ENCODE measurements at places on chromosomes 3 and 15. TPM values are rescaled to one million over a fixed set of nuclear protein-coding genes. Genes with fewer than 3 reads are reported as not detected.

DNA sequence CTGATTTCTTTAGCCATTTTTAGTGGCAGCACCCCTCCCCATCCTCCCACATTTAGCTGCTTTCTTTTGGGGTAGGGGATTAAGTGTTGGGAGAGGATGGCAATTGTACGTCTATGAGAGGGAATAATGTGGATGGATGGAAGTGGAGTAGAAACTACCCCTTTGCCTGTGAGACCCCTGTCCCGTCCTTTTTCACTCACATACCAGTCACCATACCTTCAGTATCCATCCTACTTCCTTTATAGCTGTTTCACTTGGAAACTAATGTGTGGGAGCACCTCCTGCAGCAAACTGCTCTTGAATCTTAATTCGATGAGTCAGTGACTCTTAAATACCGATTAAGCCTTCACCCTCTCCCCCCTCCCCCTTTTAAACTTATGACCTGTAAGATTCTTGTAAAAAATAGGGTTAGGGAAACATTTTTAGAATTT is 730 bp downstream of the SPRED1 start:
- no peak for DNase-seq

DNA sequence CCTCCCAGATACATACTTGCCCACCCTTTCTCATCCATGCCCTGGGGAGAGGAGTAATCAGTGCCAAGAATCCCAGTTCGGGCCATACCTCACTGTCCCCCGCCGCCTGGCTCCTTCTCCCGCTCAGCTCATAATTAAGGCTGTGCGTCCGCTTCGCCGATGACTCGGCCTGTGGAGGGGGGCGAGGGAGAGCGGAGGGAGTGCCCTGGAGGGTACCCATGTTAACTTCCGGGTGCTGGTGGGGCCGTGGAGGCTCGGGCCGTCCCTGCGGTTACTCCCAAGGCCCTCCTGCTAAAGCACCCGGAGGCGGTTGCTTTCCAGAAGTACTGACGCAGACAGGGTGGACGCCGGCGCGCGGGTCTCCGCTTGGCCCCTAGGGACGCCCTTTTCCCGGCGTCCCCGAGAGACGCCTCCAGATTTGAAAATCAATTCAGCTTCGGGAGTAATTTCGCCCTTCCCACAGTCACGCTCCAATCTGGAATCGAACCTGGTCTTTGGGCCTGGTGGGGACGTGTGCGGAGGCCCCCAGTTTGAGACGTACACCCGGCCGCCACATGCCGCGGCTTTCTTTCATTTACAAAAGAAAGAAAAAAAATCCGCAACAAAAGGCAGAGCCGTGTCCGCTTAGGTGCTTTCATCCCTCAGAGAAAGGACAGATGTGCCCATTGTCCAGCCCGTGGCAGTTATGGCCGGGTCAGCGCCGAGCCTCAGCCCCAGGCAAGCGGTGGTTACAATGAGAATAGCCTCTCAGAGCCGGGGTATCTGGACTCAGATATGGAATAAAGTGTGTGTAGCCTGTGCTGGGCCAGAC is 1.0 kb upstream of the ONECUT1 start:
- no peak for DNase-seq

DNA sequence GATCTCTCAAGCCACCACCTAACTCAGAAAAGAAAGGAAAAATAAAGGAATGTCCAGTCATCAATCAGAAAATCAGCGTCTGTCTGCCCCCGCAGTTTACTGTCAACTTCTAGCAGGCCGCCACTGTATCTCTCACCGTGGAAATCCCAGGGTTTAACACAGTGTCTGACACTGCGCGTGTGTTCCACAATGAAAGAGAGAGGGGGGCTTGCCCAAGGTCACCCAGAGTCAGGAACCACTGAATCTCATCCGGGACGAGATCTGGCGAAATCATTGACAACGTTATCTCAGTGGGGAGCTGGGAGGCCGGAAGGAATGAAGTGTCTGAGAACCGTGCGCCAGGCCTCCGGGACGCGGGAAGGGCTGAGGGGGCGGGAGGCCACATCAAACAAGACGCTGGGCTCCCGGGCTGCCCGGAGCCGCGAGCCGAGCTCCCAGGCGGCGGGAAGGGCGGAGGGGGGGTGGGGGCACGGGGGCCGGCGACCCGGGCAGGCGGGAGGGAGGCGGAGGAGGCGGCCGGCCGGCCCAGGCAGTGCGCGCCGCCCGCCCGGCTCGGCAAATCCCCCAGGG is 2.2 kb upstream of the HES1 start:
- DNase-seq, result no peak

DNA sequence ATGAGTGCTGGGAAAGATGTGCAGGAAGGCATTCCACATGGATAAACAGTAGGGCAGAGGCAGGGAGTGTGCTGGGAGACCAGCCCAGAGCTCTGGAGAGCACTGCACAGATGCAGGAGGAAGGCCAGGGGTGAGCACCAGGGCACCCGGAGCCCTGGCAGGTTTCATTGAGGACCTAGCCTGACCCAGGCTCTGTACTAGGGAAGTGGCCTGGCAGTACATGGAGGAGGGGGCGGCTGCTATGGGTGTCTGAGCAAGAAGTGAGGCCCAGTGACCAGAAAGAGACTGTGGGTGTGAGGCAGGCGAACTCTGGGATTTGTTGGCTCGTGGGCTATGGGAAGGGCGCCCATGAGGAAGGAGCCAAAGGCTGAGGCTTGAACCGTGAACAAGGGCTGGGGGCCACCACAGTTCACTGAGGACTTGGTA is 139.1 kb downstream of the DNAJB8 start:
- DNase-seq, result no peak

IGSF10 gene
- 5.5 TPM for polyA plus RNA-seq

CASR gene
- polyA plus RNA-seq, result not detected

KLHDC8B gene
- polyA plus RNA-seq, result 104 TPM

- DNase-seq, result no peak
Measured at GRCh38 chr3:58540176-58540858, 3.3 kb upstream of the ACOX2 start.

- no peak for DNase-seq
Measured at GRCh38 chr3:104750581-104750980, 616.1 kb upstream of the ALCAM start.

SPESP1 gene
- 2.4 TPM for polyA plus RNA-seq

GRCh38 chr3:47385007-47385406 is 4.2 kb downstream of the PTPN23 start:
- no peak for DNase-seq

- no peak for DNase-seq
Measured at GRCh38 chr15:39381517-39381916, 199.4 kb upstream of the THBS1 start.

DNA sequence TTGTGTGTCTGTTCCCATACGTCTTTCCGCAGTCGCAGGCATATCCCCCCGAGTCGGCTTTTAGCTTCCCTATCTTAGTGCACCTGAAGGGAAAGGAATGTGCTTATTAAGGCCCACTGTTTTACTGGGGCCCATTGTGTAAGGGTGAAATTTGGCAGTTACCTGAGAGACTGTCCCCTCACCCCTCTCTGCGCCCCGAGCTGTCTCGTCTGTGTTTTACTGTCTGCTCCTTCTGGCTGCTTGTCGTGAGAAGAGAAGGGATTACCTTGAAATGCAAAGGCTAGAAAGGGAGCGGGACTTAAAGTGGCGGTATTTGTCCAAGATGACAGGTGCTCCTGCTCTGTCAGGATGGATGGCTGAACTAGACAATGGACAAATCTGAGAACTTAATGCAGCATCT is 233.0 kb upstream of the POU1F1 start:
- no peak for DNase-seq

GRCh38 chr15:100994597-100995446 is 75.7 kb downstream of the LRRK1 start:
- no peak for DNase-seq

DNA sequence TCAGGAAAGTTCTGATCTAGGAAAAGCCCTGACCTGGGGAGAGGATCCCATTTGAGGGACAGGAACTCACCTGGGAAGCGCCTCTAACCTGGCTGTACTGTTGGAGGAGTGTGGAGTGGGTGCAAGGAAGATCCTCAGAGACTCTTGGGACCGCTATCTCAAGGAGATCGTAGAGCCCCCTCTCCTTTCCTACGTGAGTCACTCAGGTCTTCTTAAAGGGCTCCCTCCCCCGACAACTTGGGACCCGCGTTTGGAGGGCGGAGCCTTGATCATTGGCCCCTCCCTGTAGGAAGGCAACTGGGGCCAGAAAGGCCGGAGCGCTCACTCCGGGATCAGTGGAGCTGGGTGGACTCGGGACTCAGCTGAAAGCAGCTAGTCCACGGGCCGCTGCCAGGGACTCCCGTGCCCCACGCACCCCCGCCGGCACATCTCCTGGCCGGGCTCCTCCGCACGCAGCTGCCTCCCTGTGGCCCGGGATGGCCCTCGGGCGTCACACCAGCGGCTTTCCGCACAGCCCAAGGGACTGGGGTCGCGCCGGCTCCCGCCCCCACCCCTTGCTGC is 520 bp downstream of the SLC26A6 start:
- no peak for DNase-seq

GRCh38 chr3:44478055-44478468 is 592 bp upstream of the ZNF445 start:
- DNase-seq, result no peak

STRIT1 gene
- 49.3 TPM for polyA plus RNA-seq

DNA sequence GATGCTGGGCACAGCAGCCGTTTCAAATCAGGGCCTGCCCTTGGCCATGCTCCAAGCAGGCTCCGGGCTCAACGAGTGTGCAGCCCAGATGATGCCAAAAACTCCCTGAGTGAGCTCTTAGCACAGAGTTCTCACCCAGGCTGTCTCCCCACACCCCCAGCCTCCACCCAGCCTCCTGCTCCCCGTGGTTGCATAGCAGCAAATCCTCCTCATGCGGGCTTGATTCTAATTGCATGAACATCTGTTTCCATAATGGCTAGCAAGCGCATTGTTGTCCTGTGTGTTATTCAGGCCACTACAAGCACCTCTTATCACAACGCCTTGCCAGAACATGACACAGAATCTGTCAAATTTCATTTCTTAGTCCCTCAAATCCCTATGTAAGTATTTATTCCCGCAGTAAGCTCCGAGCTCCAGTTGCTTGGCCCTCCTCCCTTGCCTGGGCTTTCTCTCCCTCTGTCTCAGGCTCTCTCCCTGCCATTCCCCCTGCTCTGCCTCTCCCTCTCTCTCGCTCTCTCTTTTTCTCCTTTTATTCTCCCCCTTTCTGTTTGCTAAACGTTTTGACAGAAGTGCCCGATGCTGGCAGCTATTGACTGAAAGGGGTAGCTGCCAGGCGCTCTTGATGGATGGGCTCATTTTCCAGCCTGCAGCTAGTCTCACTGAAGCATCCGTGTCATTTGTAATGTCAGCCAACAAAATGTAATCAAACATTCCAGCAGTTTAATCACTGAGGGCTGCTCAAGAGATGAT is 306.5 kb downstream of the IL20RB start:
- DNase-seq, result no peak

ATP10A gene
- 2.9 TPM for polyA plus RNA-seq

DNA sequence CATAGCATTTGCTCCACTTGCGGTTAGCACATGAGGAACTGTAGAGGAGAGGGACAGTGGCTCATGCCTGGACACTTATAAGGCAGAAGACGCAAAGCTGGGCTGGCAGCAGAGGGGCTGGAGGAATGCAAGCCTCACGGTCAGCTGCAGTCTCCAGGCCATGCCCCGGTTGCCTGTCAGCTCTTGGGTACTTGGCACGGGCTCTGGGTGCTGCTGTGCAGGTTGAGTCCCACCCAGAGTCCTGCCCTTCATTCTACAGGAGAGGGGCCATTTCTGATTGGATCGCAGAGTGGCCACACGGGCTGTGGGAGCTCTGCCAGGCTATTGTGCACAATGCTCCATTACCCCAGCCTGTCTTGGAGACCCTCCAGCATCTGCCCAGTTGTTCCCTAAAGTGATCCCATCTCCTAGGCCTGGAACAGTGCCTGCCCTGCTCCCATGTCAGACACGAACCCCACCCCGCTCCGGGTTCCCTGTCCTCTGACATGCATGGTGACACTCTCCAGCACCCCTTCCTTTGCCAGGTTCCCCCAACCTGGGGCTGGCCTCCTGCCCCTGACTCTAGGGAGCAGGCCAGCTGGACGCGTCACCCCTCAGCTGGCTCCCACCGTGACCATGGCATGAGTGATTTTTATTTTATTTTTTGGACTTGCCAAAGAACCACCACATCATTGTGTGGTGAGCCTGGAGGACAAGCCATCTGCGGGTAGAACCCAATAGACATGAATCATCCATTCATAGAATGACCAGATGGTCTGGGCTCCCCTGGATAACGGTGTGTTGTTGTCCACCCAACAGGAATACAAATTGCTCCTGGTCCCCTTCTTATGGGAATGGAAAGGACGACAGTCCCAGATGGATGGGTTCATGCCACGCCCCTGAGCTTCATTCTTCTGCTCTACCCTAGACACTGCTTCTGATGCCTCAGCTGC is 51.0 kb upstream of the KLF13 start:
- no peak for DNase-seq

IL20RB gene
- polyA plus RNA-seq, result 1.3 TPM

GRCh38 chr15:51736751-51737521 is 519 bp downstream of the LYSMD2 start:
- no peak for DNase-seq

GRCh38 chr3:87756616-87757015 is 302.2 kb downstream of the CGGBP1 start:
- no peak for DNase-seq

GRCh38 chr3:55891106-55891505 is 404.0 kb upstream of the WNT5A start:
- no peak for DNase-seq

TMIE gene
- polyA plus RNA-seq, result 1.2 TPM

- DNase-seq, result no peak
Measured at GRCh38 chr3:3316521-3316920, 137.0 kb upstream of the CRBN start.

GRCh38 chr3:15450438-15451215 is 23.2 kb downstream of the EAF1 start:
- no peak for DNase-seq

- no peak for DNase-seq
Measured at GRCh38 chr3:170811515-170811914, 58.5 kb downstream of the RPL22L1 start.

GOLIM4 gene
- 39.4 TPM for polyA plus RNA-seq

GNB4 gene
- 28.3 TPM for polyA plus RNA-seq

- no peak for DNase-seq
Measured at GRCh38 chr3:11570251-11570650, 73.5 kb downstream of the VGLL4 start.

DNA sequence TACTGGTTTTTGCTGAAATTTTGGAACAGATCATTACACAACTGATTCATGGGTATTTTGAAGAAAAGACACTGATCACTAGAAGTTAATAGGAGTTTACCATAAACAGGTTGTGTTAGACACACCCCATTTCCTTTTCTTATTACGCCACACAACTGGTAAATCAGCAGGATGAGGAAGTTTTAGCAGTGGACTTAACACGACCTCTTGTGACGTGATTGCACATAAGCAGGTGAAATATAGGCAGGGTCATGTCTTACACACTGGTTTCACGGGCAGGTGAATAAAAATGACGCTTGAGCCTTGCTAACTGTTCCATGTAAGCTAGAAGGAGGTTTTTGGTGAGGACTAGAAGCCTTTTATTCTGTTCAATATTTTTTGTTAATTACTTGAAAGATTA is 27.1 kb upstream of the TPRG1 start:
- DNase-seq, result peak; percentile 28

SIDT1 gene
- 2.6 TPM for polyA plus RNA-seq

- DNase-seq, result peak; percentile 52
Measured at GRCh38 chr3:51670823-51671733, at the start of gene TEX264. TEX264 (plus strand) TSS chr3:51671252; CDS start chr3:51674305, 3,053 bp downstream.

CACNA2D2 gene
- polyA plus RNA-seq, result 4.3 TPM
